ENCODE measurements at places on chromosomes 12 and 14. TPM values are rescaled to one million over a fixed set of nuclear protein-coding genes. Genes with fewer than 3 reads are reported as not detected.

The CELA1 gene
- not detected for polyA plus RNA-seq

The KRT83 gene
- polyA plus RNA-seq: not detected

The PZP gene
- polyA plus RNA-seq: 0.33 TPM

The SLCO1B1 gene
- not detected for polyA plus RNA-seq

The NOS1 gene
- 0.18 TPM for polyA plus RNA-seq

The RPGRIP1 gene
- polyA plus RNA-seq: 0.34 TPM

The KLHDC1 gene
- polyA plus RNA-seq: 4.4 TPM

The MYH6 gene
- polyA plus RNA-seq: 4.4 TPM
